Thoracic aorta (tissue), 2 donors: ENCODE measurements at places on chromosomes 1 and 21. TPM values are rescaled to one million over a fixed set of nuclear protein-coding genes. Genes with fewer than 3 reads are reported as not detected.

MAN1C1 gene
- total RNA-seq, result 26.0 TPM

NHLH2 gene
- total RNA-seq, result not detected

BCL2L15 gene
- 0.14 TPM for total RNA-seq

DCST1 gene
- not detected for total RNA-seq

PRKAA2 gene
- total RNA-seq, result 9.2 TPM

HSPA6 gene
- 11.9 TPM for total RNA-seq

CEP350 gene
- 51.1 TPM for total RNA-seq

OR2L13 gene
- total RNA-seq, result not detected

KCNK2 gene
- total RNA-seq, result 0.28 TPM

CCDC17 gene
- 4.0 TPM for total RNA-seq

SLAMF1 gene
- 1.8 TPM for total RNA-seq

CLIC6 gene
- total RNA-seq, result 7.3 TPM

ADGRL4 gene
- total RNA-seq, result 15.8 TPM
